ENCODE measurements at places on chromosomes 1 and 21.

DNA sequence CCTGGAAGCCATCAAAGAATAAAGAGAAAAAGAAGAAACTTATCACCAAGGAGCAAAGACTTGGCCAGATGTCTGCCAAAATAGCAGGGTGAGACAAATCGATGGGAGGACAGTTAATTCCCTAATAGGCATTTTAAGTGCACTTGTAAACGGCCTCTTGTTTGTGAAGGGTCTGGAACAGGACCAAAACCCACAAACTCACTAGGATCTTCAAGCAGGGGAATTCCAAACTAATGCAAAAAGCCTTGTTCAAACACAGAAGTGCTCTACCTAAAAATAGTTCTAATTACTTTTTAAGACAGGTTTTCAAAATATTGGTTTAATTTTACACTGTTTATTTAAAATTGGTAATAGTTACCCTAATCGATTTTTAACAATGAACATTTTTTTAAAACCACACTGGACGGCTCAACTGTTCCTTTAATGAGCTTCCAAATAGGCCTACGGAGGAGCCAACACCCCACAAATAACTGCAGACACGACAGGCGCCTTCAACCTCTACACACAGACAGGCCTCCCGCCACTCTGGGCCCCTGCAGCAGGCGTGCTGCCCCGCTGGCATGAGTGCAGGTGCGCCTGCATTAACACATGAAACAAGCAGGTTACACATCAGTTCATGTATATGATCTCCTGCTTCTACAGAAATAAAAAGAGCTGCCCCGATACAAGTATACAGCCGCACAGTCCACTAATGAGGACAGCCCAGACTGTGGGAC lies 15.8 kb downstream of the UBE2G2 start:
- DNase-seq, result no peak

GRCh38 chr1:228459091-228459993 lies 27.8 kb upstream of the RNF187 start:
- no peak for DNase-seq

- no peak for DNase-seq
Observed at GRCh38 chr1:51284487-51284954, 45.8 kb downstream of the TTC39A start.

DNA sequence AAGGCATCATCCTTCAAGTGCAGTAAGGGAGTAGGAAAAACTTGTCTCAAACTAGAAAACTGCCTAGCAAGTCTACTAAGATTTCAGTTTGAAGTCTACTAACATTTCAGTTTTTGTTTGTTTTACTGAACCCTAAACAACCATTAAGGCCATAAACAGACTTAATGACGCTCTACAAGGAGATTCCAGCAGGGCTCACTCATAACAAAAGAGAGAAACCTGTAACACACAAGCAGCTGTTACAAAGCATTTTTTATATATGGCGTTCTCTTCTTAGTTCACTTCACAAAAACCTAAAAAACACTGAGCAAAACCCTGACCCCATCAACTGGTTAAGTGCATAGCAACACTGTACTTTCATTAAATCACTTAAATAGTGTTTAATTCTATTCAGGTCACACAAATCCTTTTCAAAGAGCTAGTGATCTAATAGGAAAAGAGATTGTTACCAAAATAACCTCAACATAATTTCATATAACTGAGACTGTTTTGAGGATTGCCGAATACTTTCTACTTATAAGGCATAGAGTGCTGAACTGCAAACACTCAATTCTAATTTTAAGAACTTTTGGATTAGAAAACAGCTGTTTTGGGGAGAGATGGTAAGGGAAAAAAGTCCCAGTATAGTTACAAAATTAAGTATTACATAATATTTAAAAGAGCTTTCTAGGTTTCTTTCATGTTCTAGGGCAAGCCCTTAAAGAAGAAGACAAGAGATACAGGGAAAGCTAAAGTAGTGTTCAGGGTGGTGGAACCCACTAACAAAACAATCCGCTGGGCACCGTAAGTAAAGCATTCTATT lies 1.4 kb downstream of the B3GALNT2 start:
- no peak for DNase-seq

DNA sequence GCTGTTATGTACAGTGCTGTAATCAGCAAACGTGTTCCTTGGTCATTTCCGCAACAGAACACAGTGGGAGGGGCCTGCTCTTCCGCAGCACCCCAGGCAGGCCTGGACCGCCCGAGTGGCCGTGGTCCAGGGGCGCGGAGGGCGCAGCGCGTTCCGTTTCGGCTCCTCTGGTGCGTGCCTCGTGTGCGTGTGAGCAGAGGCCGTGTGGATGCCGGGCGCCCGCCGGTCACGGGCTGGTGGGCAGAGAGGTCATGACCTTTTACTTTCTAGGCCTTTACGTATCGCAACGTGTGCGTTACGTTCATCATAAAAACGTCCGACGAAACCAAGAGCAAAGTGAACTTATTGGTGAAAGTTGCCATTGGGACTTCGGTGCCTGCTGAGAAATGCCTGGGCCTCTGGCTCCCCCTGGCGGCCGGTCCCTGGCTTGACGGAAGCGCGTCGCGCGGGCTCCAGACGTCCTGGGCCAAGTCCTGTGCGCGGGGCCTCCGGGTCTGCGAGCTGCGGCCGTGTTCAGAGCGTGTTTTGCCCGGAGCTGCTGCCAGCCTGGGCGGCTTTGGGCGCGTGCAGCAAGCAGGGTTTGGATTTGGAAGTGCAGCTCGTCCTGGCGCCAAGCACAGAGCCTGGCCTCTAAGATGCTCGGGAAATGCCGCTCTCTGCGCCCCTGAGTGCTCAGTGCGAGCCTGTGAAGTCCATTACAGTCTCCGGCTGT lies 34.4 kb downstream of the COL18A1 start:
- peak; percentile 83 for DNase-seq

DNA sequence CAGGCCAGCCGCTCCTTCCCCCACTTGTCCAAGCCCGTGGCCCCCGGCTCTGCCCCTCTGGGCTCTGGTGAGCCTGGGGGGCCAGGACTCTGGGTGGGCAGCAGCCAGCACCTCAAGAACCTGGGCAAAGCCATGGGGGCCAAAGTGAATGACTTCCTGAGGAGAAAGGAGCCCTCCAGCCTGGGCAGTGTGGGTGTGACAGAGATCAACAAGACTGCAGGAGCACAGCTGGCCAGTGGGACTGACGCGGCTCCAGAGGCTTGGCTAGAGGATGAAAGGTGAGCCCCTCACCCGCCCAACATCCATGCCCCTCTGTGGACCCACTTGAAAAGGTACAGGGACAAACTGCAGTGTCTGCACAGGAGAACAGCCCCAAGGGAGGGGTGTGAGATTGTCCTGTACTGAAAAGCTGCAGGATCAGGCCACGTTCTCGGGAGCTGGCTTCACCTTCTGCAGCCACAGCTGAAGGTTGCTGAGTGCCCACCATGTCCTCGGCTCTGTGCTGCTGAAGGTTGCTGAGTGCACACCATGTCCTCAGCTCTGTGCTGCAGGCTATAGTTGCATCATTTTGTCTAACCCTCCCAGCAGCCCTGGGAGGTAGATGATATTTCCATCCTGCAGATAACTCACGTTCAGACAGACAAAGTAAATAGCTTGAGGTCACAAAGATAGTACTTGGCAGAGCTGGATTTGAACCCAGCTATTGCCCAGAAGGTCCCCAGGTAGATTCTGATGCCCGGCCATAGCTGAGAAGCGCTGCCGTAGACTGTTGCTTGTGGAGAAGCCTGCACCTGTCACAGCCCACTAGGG lies 618 bp downstream of the C1orf226 start:
- no peak for DNase-seq

- no peak for DNase-seq
Observed at GRCh38 chr1:150558761-150559655, 9.8 kb downstream of the ADAMTSL4 start.

DNA sequence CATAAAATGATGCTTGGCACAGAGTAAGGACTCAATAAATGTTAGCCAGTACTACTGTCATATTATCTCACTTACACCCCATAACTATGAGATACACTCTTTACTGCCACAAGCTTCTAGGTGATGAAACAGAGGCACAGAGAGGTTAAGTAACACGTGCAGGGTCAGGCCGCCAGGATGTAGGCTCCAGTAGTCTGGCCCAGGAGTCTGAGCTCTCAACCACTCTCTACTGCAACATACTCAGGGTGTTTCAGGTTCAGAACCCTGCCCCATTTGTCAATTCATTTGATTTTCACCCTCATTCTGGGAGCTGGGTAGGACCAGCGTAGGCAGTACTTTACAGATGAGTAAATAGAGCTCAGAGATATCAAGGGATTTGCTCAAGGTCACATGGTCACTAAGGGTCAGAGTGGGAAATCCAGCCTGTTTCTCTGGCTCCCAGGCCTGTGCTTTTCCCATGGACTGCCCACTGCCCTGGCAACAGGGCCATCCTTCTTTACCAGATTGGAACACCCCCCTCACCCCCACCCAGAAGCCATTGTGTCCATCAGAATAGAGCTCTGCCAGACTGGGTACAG lies 21.2 kb downstream of the IQGAP3 start:
- DNase-seq, result no peak

GRCh38 chr1:83998205-83998497 lies 781 bp downstream of the TTLL7 start:
- DNase-seq, result no peak

DNA sequence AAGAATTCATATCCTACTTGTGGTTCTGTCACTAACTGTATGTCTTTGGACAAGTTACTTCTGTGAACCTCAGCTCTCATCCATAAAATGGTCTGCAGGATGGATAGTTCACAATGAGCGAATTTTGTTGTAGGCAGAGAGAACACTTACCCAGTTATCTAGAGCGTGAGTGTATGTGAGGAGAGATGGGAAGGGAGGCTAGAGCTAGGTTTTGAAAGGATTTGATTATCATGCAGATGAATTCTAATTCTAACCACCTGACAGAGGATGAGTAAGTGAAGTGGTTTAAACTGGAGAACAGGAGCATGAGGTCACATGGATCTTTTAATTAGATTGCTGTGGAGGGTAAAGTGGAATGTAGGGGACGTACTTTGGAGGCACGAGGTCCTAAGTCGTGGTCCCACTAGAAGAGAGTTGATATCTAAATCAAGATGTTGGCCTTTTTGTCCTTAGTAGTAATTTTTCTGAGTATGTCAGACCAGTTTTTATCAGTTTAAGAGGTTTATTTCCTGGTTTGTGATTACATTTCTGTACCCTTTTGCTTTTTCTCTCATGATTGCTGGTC lies 5.0 kb downstream of the SUCO start:
- DNase-seq, result no peak

DNA sequence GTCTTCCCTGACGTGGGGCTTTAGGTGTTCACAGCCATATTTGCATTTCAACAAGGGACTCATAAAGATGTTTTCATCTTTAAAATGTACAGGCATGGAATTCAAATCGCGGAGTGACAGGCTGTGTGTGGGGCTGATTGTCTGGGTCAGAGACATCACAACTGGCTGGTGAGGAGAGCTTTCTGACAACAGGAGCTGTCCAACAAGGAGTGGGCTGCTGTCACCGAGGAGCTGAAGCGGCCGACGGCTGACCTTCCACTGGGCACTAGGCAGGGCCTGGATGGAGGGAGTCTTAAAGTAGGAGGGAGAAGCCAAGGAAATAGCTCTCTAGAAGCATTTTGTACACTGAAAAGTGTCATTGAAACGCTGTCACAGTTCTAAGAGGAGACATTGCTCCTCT lies 30.5 kb upstream of the SCMH1 start:
- no peak for DNase-seq

GRCh38 chr1:226310245-226310540 lies 1.2 kb upstream of the LIN9 start:
- no peak for DNase-seq

DNA sequence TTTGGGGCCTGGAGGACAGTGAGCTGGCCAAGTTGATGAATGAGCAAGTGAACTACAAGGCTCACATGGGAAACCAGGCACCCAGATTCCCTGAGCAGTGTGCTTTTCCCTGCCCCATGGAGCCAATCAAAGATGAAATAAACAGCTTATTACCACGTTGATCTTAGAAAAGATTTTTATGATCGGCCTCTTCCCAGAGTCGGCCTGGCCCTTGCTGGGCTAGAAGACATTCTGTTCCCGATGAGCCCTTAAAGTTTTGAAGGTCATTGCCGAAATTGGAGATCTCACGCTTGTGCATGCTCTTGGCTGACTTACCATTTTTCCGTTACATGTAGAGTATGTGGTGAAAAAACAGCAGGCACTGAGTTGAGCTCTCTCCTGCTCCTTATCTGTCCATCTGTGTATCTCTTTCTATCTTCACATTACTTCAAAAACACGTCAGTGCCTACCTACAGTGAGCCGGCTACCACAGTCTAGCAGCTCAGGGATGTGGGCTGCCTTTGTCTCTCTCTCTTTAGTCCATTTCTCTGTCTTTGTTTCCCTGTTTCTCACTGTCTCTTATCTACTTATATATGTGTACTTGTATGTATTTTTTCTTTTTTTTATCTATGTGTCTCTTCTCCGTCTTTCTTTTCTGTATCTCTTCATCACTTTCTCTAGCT lies 248.8 kb upstream of the USP24 start:
- DNase-seq, result no peak

DNA sequence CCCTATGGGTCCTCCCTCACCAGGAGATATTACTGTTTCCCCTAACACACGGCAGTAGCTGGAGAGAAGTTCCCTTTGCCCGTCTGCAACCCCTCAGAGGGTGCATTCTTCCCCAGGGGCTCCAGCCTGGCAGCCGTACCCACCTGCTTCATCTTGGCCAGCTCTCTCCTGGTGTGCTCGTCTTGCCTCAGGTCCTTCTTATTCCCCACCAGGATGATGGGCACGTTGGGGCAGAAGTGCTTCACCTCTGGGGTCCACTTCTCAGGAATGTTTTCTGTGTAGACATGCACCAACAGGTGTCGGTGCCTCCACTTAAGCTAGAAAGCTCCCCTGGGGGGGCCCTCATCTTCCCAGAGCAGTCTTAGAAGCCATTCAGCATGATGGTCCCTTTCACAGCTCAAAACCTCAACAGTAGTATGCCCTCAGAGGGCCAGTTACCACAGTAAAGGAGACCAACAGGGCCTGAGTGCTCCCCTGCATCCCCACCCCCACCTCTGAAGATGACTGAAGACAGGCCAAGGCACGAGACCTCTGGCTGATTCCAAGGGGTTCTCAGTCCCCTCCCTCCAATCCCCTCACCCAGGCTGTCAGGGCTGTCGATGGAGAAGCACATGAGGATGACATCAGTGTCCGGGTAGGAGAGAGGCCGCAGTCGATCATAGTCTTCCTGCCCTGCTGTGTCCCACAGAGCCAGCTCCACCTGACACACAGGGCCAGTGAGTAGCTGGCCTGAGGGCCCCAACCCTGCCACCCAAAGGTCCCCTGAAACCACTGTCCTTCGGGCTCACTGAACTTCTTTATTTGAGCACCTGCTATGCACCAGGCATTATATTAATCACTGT lies 4.3 kb downstream of the RHOC start:
- no peak for DNase-seq

Data from stimulated activated CD4-positive, alpha-beta T cell treated with anti-CD3 and anti-CD28 coated beads, Interleukin-15, amount 100 ng/mL, for 1 hour (primary cell).